Stimulated activated CD4-positive, alpha-beta T cell treated with anti-CD3 and anti-CD28 coated beads, Interleukin-12 subunit alpha, Interleukin-12 subunit beta, amount 100 ng/mL, for 4 hours (primary cell): ENCODE measurements at places on chromosomes 6 and 20.

DNA sequence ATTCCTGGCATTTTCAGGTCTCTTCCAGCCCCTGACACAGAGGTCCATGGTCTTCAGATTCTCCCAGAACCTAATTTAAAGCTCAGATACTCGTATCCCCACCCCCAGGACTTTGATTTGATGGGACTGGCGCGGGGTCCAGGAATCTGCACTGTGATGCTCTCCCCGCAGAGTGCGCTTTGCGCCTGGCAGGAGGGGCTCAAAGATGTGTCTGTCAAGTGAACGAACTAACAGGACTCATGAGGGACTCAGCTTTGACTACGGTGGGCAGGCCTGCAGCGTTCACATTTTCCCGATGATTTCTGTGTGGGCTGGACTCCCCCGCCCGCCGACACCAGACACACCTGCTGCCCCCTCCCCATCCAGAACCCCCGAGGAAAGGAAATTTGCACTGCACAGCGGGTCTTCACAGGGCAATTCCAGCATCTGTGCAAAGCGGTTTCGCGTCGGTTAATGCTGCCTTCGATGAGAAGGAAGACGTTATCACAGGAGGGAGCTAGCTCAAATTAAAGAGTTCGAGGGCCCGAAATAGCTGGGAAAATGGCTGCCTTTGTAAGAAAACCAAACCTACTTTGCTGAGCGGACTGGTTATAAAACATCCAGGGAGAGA, 90.2 kb downstream of the ZDHHC14 start:
- DNase-seq: no peak

DNA sequence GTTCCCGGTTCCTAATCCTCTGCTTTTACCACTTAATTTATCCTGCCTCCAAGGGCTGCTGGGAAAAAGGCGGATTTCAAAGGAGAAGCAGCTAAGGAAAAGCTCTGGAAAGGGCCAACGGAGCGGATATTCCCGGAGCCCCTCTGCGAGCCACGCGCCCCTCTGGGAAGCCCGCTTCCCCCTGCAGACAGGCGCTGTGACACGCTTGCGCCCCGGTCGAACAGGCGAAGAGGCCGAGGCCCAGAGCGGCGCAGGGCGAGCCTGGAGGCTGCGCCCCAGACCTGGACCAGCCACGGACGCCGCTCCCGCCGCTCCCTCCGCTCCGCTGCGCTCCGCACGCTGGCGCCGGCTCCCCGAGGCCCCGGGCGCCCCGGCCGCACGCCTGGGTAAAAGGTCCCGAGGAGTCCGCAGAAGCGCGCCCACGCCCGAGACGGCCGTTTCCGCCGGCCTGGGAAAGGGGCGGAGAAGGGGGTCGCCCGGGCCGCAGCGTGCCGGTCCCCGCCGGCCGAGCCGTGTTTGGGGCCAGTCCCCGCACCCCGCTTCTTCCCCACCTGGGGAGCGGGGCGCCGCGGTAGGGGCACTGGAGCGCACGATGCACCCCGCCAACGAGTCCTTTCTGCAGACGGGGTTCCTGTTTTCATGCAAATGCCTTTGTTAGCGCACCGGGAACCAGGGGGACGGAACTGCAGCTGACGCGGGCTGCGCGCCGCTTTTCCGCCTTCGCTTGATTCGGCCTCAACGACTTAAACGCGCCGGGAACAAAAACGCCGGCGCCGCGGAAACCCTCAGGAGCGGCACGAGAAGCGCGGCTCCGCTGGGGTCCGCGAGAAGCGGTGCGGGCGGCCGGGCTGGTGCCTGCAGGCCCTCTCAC, 91.9 kb upstream of the SIRPA start:
- no peak for DNase-seq

DNA sequence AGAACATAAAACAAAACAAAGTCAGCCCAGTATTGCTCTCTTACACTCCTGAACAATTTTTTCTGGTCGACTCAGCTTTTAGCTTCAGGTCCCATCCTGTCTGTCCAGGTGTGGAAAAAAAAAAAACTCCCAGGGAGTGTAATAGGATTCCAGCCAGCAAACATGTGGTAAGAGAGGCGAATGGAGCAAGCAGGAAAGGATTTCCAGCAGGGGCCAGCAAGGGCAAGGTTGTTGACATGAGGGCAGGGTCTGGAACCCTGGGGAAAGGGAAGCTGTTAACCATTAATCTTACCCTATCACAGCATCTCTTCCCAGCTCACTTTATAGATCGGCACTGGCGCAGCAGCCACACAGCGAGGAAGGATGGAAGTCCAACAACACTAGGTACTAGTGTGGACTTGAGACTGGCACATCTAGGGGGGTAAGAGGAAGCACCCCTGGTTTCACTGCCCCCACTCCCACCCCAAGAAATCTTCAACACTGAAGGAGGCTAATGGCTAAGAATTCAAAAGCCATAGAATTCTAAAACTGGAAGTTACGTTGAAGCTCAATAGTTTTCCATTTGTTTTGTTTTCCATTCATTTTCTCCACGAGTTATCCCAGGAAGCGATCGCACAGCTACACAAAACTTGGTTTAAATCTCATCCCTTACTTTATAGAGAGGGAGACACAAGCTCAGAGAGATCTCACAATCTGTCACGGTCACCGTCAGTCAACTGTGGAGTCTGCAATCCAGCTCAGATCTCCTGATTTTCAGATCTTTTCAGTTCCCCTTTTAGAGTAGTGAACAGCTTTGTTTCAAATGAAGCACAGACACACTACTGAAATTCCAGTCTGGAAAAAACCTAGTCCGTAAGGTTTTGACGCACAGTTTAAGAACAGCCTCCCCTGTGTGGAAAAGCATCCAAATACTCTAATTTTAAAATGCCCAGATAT, 53.3 kb downstream of the SLC22A23 start:
- no peak for DNase-seq

DNA sequence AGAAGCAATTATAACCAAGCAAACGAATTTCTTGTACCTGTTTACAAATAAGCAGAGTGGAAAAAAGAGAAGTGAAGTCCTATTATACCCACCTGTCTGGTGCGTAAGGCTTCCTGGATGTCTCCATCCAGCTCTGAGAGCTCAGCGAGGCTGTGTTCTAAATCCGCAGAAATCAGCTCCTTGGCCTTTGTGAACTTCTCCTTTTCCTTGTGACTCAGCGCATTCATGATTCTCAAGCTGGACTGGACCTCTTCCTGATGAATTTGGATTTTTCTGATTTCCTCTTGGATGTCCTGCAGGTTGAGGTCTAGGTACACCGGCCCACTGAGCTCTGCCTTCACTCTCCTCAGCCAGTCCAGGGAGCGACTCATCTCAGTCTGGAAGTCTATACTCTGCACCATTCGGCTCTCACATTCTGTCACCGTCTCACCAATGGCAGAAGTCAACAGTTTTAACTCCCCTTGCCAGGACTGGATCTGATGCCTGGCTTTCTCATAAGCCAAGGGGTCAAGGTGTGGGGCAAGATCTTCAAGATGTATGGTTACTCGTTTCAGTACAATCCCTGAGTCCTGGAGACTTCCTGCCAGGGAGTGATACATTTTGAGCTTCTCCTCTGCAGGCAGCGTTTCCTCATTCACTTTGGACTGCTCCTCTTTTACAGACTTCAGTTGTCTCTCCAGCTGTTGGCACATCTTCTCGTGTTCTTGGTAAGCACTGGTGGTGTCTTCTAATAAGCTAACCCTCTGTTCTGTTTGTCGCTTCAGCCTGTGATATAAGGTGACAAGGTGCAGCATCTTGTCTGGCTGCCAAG, 307.3 kb downstream of the SYNE1 start:
- no peak for DNase-seq

GRCh38 chr20:8527998-8528723, 396.1 kb downstream of the PLCB1 start:
- no peak for DNase-seq

DNA sequence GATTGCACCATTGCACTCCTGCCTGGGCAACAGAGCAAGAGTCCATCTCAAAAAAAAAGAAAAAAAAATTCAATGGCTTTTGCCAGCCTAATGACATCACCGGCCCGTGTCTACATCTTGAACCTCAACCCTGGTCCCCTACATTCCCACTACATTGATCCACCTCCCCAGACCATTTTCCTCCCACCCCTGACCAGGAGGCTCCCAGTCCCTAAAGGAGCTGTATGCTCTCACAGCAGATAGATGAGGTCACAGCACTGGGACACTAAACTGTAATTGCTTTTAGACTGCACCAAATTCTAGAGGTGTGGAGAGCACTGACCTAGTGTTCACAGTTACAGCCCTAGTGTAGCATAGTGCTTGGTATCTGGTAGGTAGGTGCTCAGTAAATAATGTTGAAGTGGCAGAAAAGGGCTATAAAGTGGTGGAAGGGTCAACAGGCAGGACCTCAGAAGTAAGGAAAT, 10.7 kb downstream of the TGIF2 start:
- DNase-seq: no peak

- DNase-seq: no peak
Measured at GRCh38 chr20:37994512-37994911, 38.7 kb downstream of the TTI1 start.

- peak; percentile 71 for DNase-seq
Measured at GRCh38 chr6:31821301-31822035, 6.1 kb upstream of the HSPA1B start.

DNA sequence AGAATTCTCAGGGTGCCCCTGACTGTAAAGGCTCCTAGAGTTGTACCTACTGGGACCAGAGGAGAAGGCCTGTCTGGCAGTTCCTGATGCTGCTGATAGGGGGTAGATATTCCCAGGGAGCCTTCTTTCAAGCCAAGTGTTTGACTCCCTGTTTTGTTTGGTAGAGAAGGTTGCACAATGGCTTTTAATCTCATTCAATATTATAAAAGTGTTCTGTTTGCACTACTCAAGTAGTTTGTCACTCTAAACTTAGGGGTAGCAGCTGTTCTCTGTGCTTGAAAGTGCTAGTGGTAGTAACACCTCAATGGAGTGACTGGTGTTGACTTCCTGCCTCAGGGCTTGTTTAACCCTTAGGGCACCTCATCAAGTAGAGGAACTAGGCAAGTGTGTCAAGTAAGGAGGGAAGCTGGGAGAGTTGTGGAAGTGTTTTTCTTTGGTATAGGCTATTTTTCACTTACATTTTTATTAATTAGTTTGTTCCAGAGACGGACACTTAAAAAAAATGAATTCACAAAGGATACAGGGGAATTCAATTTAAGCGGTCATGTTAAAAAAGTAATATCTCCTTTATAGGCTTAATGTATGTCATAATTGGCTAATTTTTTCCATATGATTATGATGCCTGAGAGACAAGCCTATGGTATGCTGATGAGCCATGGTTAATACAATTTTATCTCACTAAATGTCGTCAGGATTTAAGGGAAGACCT, 38.1 kb downstream of the BICRAL start:
- DNase-seq: no peak

DNA sequence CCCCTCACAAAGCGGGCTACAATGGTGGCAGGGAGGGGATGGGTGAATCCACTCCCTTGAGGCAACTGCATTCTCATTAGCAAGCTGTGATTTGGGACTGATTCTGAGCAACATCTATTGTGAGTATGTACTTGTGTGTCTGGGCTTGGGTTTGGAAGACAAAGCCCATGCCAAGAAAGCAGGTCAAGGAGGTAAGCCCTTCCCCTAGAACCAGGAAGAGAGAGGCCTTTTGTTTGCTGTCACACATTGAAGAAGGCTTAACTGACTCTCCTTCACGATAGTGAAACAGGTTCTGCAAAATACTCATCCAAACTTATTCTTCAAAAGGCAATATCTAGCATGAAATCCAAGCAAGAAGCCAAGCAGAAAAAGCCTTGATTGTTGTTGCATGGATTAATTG, 403.1 kb upstream of the ID4 start:
- no peak for DNase-seq

GRCh38 chr6:84771756-84772356, 7.5 kb upstream of the TBX18 start:
- DNase-seq: no peak

- DNase-seq: no peak
Measured at GRCh38 chr6:54559136-54559535, 250.9 kb downstream of the TINAG start.

DNA sequence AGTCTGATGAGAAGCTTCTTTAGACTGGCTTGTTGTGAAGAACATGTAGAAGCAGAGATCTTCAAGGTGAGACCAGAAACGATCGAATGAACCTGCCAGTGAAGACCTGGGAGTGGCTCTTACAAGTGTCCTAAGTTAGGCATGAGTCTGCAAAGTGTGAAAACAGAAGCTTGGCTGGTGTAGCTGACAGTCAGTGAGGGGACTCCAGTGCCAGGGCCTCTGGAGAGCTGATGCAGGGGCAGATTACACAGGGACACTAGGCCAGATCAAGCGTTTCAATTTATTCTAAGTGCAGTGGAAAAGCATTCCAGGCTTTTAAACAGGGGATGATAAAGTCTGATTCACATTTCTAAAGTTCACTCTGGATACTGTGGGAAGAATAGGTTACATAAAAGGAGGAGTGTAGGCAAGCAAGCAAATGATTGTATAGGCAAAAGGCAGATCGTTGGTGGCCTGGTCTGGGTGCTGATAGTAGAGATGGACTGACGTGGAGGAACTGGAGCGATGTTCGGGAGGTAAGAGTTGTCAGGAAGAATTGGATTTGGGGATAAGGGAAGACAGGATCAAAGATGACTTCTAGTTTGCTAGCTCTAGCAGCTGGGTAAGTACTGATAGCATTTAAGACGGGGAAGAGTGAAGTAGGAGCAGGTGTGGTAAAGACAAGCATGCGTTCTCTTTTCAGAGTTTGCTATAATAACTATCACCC, 133.5 kb downstream of the MAN1A1 start:
- DNase-seq: no peak

DNA sequence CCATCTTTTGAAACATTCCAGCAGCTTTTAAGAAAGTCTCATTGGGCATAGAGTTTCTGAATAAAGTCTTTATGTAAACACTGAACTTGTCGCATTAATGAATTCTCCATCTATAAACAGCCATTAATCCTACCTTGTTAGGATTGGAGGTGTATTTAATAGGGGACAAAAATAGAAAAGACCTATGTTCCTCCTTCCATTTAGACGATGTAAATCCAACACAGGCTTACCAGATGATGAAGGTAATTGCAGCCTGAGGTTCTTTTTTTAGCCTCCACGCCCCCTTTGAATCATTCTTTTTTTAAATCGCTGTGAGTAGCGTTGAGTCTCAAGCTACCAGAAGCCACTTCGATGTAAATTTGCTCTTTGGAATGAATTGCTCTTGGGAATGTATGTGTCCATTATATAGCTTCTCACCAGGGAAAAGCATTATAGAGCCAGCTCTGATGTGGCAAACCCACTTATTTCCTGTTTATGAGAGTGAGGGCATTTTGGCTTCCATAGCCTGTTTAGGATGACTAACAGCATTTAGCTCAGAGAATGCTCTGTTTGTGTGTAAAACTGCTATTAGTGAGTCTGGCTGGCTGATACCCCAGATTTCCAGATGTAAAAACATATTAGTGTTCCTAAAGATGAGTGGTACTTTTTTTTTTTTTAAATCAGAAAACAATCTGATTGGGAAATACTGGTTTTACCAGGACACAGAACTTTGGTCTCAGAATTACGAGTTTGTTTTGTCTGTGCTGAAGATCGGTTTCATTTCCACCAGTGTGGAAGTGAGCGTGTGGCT, 74.9 kb upstream of the CLDN20 start:
- no peak for DNase-seq

DNA sequence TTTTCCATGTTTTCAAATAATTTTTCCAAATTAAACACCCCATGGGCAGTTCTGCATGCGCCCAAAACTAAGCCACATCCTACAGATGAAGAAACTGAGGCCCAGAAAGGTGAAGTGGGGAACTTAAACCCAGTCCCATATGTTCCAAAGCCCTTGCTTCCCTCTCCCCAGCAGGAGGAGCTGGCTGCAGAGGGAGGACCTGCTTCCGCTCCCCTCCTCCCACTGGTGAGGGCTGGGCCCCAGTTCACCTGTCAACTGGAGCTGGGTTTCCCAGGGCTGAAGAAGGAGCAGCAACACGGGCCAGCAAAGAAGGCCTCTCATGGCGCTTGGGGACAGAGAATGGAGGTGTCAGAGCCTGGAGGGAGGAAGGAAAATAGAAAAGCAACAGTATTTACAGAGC, 1.4 kb upstream of the RBPJL start:
- DNase-seq: no peak

- no peak for DNase-seq
Measured at GRCh38 chr20:45487231-45487635, 17.7 kb downstream of the WFDC2 start.
